ENCODE measurements at places on chromosomes 3 and 15.

GRCh38 chr3:140203510-140203909 is 268.5 kb downstream of the CLSTN2 start:
- no peak for DNase-seq

GRCh38 chr15:100940767-100941379 is 21.7 kb downstream of the LRRK1 start:
- no peak for DNase-seq

DNA sequence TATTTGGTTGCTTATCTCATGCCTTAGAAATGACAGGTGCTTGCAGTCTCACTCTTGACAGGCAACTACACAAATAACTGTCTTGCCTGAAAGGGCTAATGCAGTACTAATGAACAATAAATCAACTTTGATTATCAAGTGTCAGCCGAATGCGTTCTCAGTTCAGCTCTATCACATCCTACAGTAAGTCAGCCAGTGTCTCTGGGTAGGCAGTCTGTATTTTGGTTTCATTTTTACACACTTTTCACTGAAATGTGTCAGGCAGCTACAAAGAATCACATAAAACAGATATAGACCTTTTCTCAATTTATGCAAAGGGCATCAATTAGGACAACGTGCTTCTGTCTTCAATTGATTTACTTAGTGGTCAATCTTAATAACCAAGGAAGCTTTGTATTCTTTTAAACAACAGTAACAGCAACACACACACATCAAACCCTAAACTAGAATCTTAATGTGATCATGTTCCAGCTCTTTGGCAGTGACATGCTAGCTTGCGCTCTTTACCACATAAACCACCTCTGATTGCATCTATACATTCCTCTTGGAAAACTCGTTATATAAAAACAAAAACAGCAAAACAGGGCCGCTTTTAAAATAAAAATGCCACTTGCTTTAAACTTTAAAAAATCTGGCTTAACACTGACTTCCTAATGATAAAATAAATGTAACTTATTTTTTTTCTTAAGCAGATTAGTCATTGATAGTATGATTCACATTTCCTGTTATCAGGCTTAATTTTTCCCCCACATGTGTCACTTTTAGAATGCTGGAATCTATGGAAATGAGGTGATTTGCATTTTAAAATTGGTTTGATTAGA is 520.4 kb downstream of the FOXP1 start:
- no peak for DNase-seq

DNA sequence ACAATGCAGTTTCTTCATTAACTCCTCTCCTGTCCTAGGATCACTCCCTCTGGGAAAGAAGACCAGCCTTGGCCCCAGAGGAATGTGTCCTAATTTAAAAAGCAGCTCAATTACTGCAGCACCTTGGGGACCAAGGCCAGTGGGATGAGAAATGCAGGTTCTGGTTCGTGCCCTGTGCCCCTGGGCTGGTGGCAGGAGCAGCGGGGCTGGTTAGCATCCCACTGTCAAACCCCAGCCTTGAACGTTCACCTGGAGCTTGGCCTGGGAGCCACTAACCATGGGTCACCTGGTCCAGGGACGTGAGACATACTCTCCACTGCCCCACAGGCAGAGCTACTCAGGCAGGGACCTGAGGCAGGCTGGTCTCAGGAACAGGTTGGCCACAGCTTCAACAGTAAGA is 8.4 kb upstream of the RTP3 start:
- DNase-seq = no peak

GRCh38 chr3:119864476-119864875 is 82.6 kb downstream of the NR1I2 start:
- no peak for DNase-seq

- DNase-seq = no peak
These were observed 261.1 kb downstream of the EPHB1 start for GRCh38 chr3:135056084-135056730.

DNA sequence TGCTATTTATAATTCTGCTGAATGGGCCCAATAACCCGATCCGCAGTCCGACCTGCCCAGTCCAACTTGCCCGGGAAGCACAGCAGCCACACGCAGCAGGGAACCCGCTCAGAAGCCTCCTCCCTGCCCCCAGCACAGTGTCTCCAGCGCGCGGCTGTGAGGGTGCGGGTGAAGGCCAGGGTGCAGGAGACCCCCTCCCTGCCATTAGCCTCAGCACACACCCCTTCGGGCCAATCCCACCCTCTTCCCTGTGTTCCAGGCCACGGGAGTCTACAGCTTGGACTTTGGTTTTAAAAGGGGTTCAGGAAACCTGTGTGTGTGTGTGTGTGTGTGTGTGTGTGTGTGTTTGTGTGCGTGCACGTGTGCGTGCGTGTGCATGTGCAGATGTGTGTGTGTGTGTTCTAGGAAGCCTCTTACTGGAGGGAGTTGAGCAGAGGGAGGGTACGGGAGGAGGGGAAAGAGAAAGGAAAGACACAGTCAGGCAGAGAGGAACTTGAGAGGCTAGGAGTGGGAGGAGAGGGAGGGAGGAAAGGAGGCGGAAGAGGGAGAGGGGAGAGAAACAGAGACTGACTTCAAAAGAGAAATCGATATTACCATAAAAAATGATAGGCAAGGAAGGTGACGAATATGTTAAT is 34.2 kb downstream of the ATP2B2 start:
- no peak for DNase-seq

GRCh38 chr3:144708437-144708836 is 736.8 kb downstream of the DIPK2A start:
- no peak for DNase-seq

DNA sequence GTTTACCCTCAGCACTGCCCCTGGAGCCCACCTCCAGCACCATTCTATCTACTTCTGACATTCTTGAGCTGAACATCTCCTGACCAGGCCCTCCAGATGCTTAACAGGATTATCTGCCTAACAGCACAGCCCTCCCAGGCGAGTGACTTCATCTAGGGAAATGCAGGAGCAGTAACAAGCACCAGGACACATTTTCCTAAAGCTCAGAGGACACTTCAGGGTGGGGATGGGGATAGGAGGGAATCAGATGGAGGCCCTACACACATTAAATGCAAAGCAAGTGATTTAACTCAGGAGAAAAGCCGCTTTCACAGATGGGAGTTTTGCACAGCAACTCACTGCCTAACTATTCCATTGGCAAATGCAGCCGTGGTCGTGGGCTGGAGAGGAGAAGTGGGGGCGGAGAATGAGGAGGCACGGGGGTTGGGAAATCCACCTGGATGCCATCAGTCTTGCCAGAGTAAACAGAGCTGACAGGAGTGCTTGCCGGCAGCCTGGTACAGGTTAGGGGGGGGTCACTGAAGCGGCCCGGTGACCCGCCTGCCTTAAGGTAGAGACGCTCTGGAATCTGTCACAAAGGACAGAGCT is 21.3 kb upstream of the BNC1 start:
- peak; percentile 92 for DNase-seq

DNA sequence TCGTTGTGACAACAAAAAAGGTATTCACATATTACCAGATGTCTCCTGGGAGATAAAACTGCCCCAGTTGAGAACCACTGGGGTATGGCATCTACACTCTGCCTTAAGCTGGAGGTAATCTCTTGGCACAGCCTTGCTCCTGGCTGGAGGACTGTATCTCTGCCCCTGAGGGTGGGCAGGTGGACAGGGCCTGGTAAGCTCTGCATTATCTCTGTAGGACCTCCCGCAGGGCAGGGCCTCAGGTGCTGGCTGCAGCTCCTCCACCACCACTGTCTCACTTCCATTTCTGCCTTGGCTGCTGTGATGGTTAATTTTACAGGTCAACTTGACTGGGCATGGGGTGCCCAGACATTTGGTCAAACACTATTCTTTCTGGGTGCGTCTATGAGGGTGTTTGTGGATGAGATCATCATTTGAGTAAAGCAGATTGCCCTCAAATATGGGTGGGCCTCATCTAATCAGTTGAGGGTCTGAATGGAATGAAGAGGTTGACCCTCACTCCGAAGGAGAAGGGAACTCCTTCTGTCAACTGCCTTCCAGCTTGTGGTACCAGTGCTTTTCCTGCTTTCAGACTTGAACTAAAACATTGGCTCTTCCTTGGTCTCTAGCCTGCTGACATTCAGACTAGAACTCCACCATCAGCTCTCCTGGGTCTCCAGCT is 9.8 kb upstream of the RHCG start:
- no peak for DNase-seq

- no peak for DNase-seq
These were observed at the start of gene TNFSF10 for GRCh38 chr3:172522871-172523818. TSS of gene TNFSF10 (minus strand) at chr3:172523430. CDS start at chr3:172523384, 46 bp downstream.

Measured in NCI-H226 (cell line).